ENCODE measurements at places on chromosomes 12 and 14. TPM values are rescaled to one million over a fixed set of nuclear protein-coding genes. Genes with fewer than 3 reads are reported as not detected.

The SRSF9 gene
- total RNA-seq = 195 TPM

The BIN2 gene
- total RNA-seq = 147 TPM

The CD69 gene
- total RNA-seq = 104 TPM

The DIO2 gene
- total RNA-seq = not detected

The DMAC2L gene
- 16.1 TPM for total RNA-seq

The AKAP6 gene
- total RNA-seq = 0.85 TPM

The MRPS35 gene
- total RNA-seq = 28.8 TPM

The OASL gene
- total RNA-seq = 135 TPM

The C12orf42 gene
- not detected for total RNA-seq

The TAS2R46 gene
- total RNA-seq = 0.73 TPM

The NOPCHAP1 gene
- 21.2 TPM for total RNA-seq

The BBOF1 gene
- 1.1 TPM for total RNA-seq

The FGD4 gene
- 0.61 TPM for total RNA-seq

The ACADS gene
- 14.6 TPM for total RNA-seq

The MYRFL gene
- total RNA-seq = not detected

The DBX2 gene
- total RNA-seq = not detected

The PARPBP gene
- 33.5 TPM for total RNA-seq

The HCAR1 gene
- total RNA-seq = 0.23 TPM

The ASCL1 gene
- not detected for total RNA-seq

The RPL36AL gene
- total RNA-seq = 245 TPM

The CCDC38 gene
- total RNA-seq = 0.12 TPM

The RNASE7 gene
- total RNA-seq = not detected

The CISTR gene
- not detected for total RNA-seq

The CD163 gene
- total RNA-seq = not detected

The TPPP2 gene
- not detected for total RNA-seq

The TAS2R8 gene
- not detected for total RNA-seq

The IL22 gene
- not detected for total RNA-seq

The HAL gene
- total RNA-seq = 0.38 TPM

Measured in activated CD8-positive, alpha-beta memory T cell treated with anti-CD3 and anti-CD28 coated beads, Interleukin-2, amount 10 ng/mL, durations not matched to agents 7 days and 5 days (primary cell).